Body of pancreas (tissue), 4 donors: ENCODE measurements at places on chromosomes 12 and 14. TPM values are rescaled to one million over a fixed set of nuclear protein-coding genes. Genes with fewer than 3 reads are reported as not detected.

DNA sequence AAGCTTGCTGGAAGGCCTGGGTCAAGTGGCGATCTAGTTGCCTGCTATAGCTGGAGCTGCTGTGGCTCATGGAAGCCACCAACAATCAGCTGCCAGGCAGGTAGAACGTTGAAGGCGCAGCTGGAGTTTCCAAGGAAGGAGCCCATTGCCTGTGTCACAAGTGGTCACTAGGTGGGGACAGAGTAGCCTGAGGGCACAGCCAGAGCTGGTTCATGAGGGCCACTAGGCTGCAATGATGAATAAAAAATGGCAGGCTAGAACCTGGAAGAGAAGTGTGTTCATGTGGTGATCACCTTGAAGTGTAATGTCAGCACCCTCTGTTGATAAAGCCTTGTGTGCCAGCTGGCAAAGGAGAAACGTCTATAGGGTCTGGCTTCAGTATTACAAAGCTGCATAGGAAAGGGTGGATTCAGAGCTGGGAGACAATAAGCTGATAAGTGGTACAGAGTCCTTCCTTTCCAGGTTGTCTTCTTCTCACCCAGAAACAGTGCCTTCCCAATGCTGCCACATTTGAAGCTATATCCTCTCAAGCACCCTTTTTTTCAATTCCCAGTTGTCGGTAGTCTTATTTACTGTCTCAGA is 165.8 kb downstream of the EMP1 start:
- peak; percentile 75 for DNase-seq
- H3K36me3 ChIP-seq: no peaks in the 10 kb centered on the region
- no peaks in the 10 kb centered on the region for H3K4me1 ChIP-seq

DNA sequence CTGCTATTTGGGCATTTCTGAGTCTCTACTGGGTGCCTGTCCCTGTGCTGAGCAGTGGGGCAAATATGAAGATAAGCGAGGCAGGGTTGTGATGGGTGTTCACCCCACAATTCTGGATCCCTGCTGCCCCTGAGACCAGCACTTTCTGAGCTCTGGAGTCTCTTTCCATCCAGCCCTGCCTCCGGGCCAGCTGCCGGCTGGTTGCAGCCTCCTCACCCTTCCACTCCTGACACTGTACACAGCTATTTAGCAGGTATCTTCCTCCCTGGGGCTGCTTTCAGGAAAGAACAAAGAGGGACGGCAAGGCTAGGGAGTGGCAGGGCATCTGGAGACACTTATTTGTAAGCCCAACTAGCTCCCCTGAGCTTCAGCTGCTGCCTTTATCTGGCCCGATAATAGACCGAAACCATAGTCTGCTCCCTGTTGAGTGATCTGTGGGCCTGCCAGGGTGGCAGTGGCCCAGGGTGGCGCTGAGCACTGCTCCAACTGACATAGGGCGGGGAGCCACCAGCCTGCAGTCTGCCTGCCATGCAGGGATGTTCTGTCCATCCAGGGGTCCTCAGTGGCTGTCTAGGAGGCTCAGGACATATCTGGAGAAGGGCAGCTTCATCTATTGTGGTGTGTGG is 7.6 kb upstream of the KRT80 start:
- no peaks in the 10 kb centered on the region for H3K36me3 ChIP-seq
- H3K4me1 ChIP-seq: peaks cover 37% of the 10 kb centered on the region
- no peak for DNase-seq
- H3K27me3 ChIP-seq: no peaks in the 10 kb centered on the region
- no peak overlapping the region for H3K4me3 ChIP-seq

- peaks cover 11% of the 10 kb centered on the region for H3K4me1 ChIP-seq
- no peaks in the 10 kb centered on the region for H3K36me3 ChIP-seq
- DNase-seq: no peak
- peaks cover 45% of the 10 kb centered on the region for H3K27me3 ChIP-seq
Observed at GRCh38 chr14:28765169-28765830, 1.3 kb upstream of the FOXG1 start.

Gene CABP1
- total RNA-seq: 1.0 TPM

DNA sequence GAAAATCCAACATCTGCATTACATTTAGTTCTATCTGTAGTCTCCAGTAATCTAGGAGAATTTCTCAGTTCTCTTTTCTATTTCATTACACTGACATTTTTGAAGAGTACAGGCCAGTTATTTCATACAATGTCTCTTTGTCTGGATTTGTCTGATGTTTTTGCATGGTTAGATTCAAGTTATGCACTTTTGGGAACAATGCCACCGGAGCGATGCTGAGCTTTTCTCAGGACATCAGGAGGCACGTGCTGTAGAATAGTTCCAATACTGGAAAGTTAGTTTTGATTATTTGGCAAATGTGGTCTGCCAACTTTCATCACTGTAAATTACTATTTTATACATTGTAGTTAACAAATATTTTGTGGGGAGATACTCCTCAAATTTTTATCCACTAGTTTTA is 43.1 kb downstream of the ALDH1L2 start:
- H3K36me3 ChIP-seq: peaks cover 7% of the 10 kb centered on the region
- H3K27me3 ChIP-seq: no peaks in the 10 kb centered on the region
- H3K4me1 ChIP-seq: no peaks in the 10 kb centered on the region
- DNase-seq: no peak

Gene PXN
- total RNA-seq: 35.9 TPM

Gene HSP90B1
- 628 TPM for total RNA-seq

DNA sequence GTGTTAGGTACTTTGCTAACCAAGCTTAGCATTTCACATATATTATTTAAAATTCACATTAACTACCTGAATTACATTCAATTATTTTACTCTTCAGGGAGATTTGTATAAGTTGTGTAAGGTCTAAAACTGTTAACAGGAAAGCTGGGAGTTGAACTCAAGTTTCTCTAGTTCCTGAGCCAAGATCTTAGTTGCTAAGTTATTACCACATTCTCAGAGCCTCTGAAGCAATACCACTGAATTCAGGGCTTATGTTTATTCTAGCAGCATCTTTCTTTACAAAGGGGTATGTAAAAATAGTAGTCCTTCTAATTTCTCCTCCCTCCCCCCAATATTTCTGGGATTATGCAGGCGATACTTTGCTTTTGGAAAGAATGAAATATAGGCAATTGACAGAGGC is 786.8 kb downstream of the DIO2 start:
- H3K36me3 ChIP-seq: no peaks in the 10 kb centered on the region
- no peak overlapping the region for H3K27ac ChIP-seq
- no peak overlapping the region for H3K4me3 ChIP-seq

Gene DYRK2
- total RNA-seq: 15.6 TPM

Gene BICDL1
- total RNA-seq: 6.2 TPM

- no peaks in the 10 kb centered on the region for H3K27me3 ChIP-seq
- no peaks in the 10 kb centered on the region for H3K36me3 ChIP-seq
Observed at GRCh38 chr14:105355850-105356604, 41.5 kb downstream of the PACS2 start.

Gene PRDM4
- 22.8 TPM for total RNA-seq

- H3K27ac ChIP-seq: no peak overlapping the region
- DNase-seq: no peak
Observed at GRCh38 chr12:91178781-91179180, 3.8 kb downstream of the DCN start.

Gene PACS2
- 56.6 TPM for total RNA-seq

- H3K27me3 ChIP-seq: no peaks in the 10 kb centered on the region
- H3K4me3 ChIP-seq: no peak overlapping the region
- H3K27ac ChIP-seq: no peak overlapping the region
- no peak for DNase-seq
Observed at GRCh38 chr12:68977909-68978610, 45.1 kb upstream of the CPM start.

DNA sequence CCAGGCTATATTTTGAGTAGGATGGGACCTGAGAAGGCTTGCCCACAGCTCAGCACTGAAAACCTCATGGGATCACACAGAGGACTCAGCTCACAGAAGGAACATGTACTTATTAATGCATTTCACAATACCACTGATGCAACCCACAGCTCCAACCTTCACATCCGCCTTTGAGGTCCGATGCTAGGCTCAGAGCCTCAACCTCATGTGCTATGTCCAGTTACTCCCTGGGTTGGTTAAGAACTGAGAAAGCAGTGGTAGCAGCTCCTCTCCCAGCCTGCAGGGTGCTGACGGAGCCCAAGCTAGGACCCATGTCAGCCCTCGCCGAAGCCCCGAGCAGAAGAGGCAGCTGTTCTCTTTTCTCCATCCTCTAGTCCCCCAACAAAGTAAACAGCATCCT is 52.9 kb downstream of the SPTB start:
- no peaks in the 10 kb centered on the region for H3K36me3 ChIP-seq
- no peak overlapping the region for H3K27ac ChIP-seq
- DNase-seq: no peak
- H3K27me3 ChIP-seq: no peaks in the 10 kb centered on the region

Gene SMCO2
- not detected for total RNA-seq

GRCh38 chr12:11777451-11777850 is 128.0 kb downstream of the ETV6 start:
- DNase-seq: no peak
- peaks cover 15% of the 10 kb centered on the region for H3K4me1 ChIP-seq
- no peak overlapping the region for H3K27ac ChIP-seq
- H3K36me3 ChIP-seq: no peaks in the 10 kb centered on the region
- no peak overlapping the region for H3K4me3 ChIP-seq
- no peaks in the 10 kb centered on the region for H3K27me3 ChIP-seq

Gene NPFF
- total RNA-seq: not detected

- no peaks in the 10 kb centered on the region for H3K36me3 ChIP-seq
- no peak overlapping the region for H3K27ac ChIP-seq
- H3K4me3 ChIP-seq: no peak overlapping the region
- peaks cover 21% of the 10 kb centered on the region for H3K4me1 ChIP-seq
- H3K27me3 ChIP-seq: no peaks in the 10 kb centered on the region
Observed at GRCh38 chr12:104598342-104599271, 141.9 kb downstream of the CHST11 start.

DNA sequence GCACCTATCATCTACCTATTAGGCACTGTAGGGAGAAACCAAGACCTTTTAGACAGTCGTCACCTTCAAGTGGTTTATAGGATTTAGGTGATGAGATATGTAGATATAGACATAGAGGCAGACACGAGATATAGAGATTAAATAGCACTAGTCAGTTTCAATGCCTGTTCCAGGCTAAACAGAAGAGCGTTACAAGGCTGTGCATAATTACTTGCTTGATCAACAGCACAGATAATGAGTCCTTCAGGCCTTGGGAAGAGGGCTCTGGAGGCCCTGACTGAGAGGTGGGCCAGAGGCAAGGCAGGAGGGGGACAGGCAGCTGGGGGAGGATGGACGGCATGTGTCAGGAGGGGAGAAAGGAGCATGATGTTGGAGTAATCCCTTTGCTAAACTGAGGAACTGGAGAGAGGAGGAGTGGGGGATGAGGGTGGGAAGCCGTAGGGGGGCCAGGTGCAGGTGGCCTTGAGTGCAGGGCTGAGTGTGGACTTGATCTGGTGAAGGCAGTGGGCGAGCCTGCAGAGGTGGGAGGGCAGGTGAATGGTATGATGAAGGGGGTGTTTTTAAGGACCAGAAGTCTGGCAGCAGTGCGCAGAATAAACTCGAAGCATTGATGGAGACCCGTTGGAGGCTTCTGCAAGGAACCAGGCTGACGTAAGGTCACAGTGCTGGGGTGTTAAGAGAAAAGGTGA is 43.9 kb upstream of the ATP23 start:
- no peaks in the 10 kb centered on the region for H3K36me3 ChIP-seq
- peak overlapping the region; percentile 87 for H3K27ac ChIP-seq
- DNase-seq: no peak
- no peaks in the 10 kb centered on the region for H3K27me3 ChIP-seq
- no peak overlapping the region for H3K4me3 ChIP-seq
- peaks cover 58% of the 10 kb centered on the region for H3K4me1 ChIP-seq

Gene LRIG3
- 68.6 TPM for total RNA-seq

Gene KLRC4
- not detected for total RNA-seq
